ENCODE measurements at places on chromosomes 1 and 21. TPM values are rescaled to one million over a fixed set of nuclear protein-coding genes. Genes with fewer than 3 reads are reported as not detected.

GRCh38 chr1:229388897-229389580 lies 44.9 kb downstream of the ACTA1 start:
- no peak for DNase-seq
- peaks cover 8% of the 10 kb centered on the region for H3K27me3 ChIP-seq
- H3K4me1 ChIP-seq = no peaks in the 10 kb centered on the region
- H3K4me3 ChIP-seq = no peak overlapping the region
- no peak overlapping the region for H3K27ac ChIP-seq
- H3K36me3 ChIP-seq = no peaks in the 10 kb centered on the region

GRCh38 chr1:55610203-55610602 lies 395.0 kb upstream of the USP24 start:
- no peak for DNase-seq
- no peaks in the 10 kb centered on the region for H3K4me1 ChIP-seq
- no peaks in the 10 kb centered on the region for H3K27me3 ChIP-seq
- no peak overlapping the region for H3K4me3 ChIP-seq

- DNase-seq = no peak
- H3K27ac ChIP-seq = no peak overlapping the region
- H3K4me3 ChIP-seq = no peak overlapping the region
- H3K36me3 ChIP-seq = no peaks in the 10 kb centered on the region
- H3K4me1 ChIP-seq = no peaks in the 10 kb centered on the region
- H3K27me3 ChIP-seq = no peaks in the 10 kb centered on the region
These were observed 60.5 kb downstream of the CAPN9 start for GRCh38 chr1:230807561-230808280.

GRCh38 chr21:45949928-45950739 lies 31.4 kb upstream of the COL6A1 start:
- no peaks in the 10 kb centered on the region for H3K4me1 ChIP-seq
- H3K27me3 ChIP-seq = no peaks in the 10 kb centered on the region
- no peaks in the 10 kb centered on the region for H3K36me3 ChIP-seq
- DNase-seq = no peak

DNA sequence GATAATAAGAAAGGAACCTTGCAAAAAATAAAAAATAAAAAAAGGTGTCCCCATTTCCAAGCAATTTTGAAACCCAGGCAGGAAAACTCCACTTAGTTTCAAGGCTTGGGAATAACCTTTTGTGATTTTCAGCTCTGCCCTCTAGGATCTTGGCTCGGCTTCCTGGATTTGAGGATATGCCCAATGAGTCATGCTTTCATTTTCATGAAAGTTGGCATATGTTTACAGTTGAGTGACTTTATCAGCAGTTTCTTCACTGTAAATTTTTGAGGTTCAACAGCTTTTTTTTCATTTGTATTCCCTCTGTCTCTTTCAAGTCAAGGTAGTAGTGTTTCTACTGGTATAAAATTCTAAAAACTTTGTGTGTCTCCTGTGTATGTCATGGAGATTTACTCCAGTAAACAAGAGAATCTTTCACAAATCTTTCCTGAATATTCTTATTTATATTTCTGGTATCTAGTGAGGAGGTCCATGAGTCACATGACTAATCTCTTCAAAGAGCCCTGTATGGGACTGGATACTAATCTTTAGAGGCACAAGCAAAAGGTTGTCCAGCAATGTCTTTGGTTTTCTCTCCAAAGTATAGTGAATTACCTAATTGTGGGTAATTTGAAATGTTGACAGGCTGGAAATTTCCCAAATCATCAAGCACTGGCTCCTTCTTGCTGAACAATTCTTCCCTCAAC lies 335.3 kb downstream of the BRINP2 start:
- no peaks in the 10 kb centered on the region for H3K27me3 ChIP-seq
- no peak overlapping the region for H3K27ac ChIP-seq
- DNase-seq = no peak
- no peak overlapping the region for H3K4me3 ChIP-seq
- no peaks in the 10 kb centered on the region for H3K36me3 ChIP-seq

DNA sequence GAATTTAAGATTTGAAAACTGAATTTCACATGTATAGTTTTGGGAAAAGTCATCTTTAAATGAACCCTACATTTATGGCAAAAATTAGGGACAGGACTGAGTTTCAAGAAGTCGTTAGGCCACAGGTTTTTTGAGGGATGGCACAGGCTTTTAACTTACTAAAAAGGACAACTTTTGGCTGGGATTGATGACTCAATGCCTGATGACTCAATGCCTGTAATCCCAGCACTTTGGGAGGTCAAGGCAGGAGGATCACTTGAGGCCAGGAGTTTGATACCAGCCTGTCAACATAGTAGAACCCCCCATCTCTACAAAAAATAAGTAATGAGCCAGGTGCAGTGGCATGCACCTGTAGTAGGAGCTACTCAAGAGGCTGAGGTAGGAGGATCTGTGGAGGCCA lies 15.9 kb downstream of the UCK2 start:
- no peak overlapping the region for H3K27ac ChIP-seq
- H3K36me3 ChIP-seq = no peaks in the 10 kb centered on the region
- peak overlapping the region; percentile 49 for H3K4me3 ChIP-seq
- DNase-seq = no peak

DNA sequence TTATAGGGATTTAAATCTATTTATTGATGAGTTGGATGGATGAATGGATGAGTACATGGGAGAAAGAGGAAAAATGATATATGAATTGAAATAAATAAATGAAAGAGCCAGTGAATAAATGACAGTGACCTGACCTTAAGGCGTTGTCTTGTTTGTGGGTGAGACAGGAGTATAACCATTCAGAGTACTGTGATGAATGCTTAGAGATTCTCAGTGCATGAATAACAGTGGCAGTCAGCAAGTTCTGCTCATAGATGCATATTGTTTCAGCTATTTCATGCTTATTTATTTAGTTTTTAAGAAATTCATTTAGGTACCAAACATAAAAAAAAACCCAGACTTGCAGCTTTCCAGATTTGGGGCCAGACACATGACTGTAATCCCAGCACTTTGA lies 116.4 kb downstream of the FGGY start:
- H3K36me3 ChIP-seq = no peaks in the 10 kb centered on the region
- no peak for DNase-seq
- no peaks in the 10 kb centered on the region for H3K4me1 ChIP-seq
- H3K4me3 ChIP-seq = no peak overlapping the region
- H3K27ac ChIP-seq = no peak overlapping the region
- H3K27me3 ChIP-seq = no peaks in the 10 kb centered on the region

- H3K27ac ChIP-seq = no peak overlapping the region
- H3K4me1 ChIP-seq = no peaks in the 10 kb centered on the region
- H3K27me3 ChIP-seq = no peaks in the 10 kb centered on the region
- no peak for DNase-seq
These were observed 13.3 kb downstream of the C1orf162 start for GRCh38 chr1:111487133-111487532.

GBP6 gene
- 0.47 TPM for total RNA-seq

ST6GALNAC5 gene
- not detected for total RNA-seq
